ENCODE measurements at places on chromosomes 4 and X.

DNA sequence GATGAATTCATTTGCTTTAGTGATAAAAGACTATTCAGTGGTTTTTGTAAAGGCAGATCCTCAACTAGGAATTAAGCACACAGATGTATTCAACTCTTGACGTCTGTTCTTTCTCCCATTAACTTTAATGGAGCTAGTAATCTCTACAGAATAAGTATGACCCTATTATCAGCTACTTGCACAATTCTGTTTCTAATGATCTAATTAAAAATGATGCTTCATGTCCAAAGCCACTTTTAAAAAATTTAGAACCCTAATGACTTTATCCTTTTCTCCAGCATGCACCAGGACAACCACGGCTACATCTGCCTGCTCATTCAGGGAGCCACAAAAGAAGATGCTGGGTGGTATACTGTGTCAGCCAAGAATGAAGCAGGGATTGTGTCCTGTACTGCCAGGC is 85.4 kb downstream of the CBR4 start:
- no peak for DNase-seq

- DNase-seq, result no peak
Observed at GRCh38 chr4:96003951-96004740, 164.3 kb downstream of the PDHA2 start.

DNA sequence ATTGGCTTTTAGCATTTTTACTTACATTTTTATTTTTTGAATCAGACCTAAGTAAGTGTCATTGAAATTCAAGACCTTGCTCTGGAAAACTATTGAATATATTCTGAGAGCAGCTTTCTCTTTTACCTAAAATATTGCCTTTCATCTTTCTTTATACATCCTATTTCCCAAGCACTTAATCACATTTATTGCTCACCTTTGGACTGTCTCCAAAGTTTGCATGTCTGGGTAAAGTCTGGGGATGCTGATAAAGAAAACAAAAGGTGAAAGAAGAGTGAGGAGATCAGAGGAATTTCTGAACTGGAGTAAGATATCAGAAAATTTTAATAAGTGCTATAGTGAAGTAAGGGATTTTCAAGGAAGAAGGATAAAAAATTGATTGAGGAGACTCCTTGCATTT is 308.5 kb upstream of the AADAT start:
- DNase-seq, result no peak

DNA sequence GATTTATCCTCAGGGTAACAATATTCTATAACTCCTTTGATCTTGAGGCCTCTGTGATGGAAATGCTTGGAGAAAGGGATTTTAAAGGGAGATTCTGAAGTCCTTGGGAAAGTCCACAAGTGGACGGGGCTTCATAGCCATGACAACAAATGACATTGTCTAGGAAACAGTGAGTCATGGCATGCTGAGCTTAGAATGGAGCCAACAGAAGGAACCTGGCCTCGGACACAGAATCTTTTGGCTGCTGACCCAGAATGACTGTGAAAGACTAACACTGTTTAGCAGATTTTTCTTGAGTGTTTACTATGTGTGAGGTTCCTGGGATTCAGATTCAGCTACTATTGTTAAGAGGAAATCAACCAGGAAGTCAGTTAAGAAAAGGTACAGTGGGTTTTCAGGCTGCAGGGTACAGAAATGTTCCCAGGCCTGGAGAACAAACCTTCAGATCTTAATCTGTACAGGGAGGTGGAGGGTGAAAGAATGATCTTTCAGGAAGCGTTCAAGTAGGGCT is 18.1 kb upstream of the CXCL2 start:
- DNase-seq, result no peak

- no peak for DNase-seq
Observed at GRCh38 chr4:71163317-71163716, 169.9 kb downstream of the DCK start.

- DNase-seq, result no peak
Observed at GRCh38 chr4:148116264-148116663, 325.9 kb downstream of the NR3C2 start.

DNA sequence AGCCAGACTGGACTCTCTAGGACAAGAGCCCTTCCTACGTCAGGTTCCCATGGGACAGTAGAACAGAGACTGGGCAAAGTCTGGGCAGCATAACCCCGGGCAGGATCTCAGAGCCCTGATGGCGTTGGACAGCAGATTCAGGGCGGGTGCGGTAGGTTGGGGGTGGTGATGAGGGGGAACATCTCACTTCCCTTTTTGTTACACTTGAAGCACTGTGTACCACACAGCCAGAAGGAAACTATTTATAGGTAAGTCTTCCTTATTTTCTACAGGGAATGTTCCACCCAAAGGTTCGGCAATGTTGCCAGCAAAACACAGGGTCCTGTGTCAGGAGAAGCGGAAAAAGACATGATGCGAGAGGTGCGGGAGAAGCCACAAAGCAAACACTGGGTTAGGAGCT is 54.3 kb downstream of the TSC22D3 start:
- no peak for DNase-seq

All from activated T-cell treated with anti-CD3 and anti-CD28 coated beads, Interleukin-2, amount 50 U/mL, for 72 hours (primary cell).